ENCODE measurements at places on chromosomes 2 and 18.
A peak's percentile ranks its signal among the peaks of the same experiment; 100 is the strongest.

DNA sequence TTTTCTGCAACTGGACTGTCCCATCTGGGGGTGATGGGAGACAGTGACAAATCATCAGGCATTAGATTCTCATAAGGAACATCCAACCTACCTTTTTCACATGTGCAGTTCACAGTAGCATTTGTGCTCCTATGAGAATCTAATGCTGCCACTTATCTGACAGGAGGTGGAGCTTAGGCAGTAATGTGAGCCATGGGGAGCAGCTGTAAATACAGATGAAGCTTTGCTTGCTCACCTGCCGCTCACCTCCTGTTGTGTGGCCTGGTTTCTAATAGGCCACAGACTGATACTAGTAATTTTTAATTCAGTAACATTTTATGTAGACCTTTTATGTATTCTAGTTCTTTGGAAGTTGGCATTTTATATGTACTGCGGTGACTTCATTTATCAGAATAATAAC lies 180.1 kb upstream of the SPOPL start:
- DNase-seq = no peak

- no peak for DNase-seq
These were observed 66.2 kb downstream of the SP3 start for GRCh38 chr2:173898996-173899395.

- no peak for DNase-seq
These were observed 129.8 kb upstream of the ALKAL2 start for GRCh38 chr2:417662-418061.

DNA sequence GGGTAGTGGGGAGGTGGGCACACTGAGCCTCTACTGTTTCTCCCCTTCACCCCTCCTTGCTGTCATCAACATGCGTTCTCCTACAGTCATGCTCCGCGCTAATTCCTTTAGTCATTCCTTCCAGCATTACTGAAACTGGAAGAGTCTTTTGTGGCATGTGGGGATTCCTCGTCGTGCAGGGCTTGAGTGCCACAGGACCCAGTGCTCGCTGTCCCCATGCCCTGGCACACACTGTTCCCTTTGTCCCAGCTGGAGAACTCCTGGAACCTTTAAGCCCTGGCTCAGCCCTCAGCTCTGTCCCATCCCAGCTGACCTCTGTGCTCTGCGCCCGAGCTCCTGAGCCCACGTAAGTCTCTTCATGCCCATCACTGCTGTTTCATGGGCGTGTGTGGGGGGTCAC lies 42.1 kb downstream of the ODC1 start:
- DNase-seq = no peak

- no peak for DNase-seq
These were observed 209.0 kb upstream of the COPS8 start for GRCh38 chr2:236876642-236877041.

GRCh38 chr18:21451851-21452250 lies 148.7 kb downstream of the ESCO1 start:
- no peak for DNase-seq

DNA sequence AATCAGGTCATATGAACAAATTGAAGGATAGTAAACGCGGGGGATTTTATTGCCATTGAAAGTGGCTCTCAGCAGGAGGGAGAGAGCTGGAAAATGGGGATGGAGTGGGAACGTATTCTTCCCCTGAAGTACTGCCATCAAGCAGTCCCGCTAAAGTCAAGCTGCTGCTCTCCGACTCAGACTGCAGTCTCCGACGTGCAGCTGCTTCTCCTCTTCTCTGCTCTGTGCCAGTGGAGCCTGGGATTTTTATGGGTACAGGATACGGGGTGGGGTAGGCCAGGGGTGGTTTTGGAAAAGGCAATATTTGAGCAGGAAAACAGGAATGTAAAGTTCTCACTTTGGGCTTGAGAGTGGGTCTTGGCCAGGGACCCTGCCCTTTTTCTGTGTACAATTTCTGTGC lies 33.0 kb downstream of the KCTD18 start:
- no peak for DNase-seq

DNA sequence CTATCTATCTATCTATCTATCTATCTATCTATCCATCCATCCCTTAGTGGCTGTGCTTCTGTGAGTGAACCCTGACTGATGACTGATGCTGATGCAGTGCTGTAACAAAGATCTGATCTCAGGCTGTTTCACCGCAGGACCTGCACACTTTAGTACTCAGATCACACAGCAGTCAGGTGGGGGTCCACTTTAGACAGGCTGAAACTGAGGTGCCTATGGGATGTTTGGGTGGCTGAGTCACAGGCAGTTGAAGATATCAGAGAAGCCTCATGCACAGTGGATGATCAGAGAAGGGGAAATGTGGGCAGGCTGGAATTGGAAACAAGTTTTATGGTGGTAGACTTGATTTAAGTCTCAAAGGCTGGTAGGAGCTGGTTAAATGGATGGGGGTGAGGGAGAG lies 156.4 kb downstream of the INSIG2 start:
- DNase-seq = no peak

GRCh38 chr2:186636800-186637496 lies 47.1 kb downstream of the ITGAV start:
- DNase-seq = no peak

DNA sequence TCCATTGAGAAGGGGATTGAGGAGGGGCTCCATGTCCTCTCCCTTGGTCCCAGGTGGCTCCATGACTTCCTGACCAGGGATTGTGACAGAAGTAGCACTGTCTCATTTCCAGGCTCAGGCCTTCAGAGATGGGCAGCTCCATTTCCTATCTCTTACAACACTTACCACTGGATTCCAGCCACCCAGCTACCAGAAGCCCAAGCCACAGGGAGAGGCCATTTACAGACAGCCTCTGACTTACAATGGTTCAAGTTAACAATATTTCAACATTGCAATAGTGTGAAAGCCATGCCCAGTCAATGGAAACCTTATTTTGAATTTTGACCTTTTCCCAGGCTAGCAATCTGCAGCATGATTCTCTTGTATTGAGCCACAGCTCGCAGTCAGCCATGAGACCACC lies 164.9 kb upstream of the AGAP1 start:
- DNase-seq = no peak

DNA sequence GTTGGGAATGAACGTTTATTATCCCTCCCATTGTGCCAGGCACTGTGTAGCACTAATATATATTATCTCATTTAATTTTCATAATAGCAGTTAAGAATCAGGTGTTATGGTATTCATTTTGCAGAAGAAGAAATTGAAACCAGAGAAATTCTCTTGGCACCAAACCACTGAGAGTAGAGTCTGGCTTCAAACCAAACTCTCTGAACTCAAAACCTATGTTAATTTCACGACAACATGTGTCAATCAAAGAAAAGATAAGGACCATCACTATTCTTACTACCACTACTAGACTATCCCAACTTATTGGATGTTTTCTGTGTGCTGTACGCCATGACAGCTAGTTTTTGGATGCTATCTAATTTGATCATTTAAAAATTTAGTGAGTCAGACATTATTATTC lies 24.1 kb upstream of the ZEB2 start:
- no peak for DNase-seq

GRCh38 chr2:233060501-233060979 lies 398 bp downstream of the INPP5D start:
- DNase-seq = no peak

DNA sequence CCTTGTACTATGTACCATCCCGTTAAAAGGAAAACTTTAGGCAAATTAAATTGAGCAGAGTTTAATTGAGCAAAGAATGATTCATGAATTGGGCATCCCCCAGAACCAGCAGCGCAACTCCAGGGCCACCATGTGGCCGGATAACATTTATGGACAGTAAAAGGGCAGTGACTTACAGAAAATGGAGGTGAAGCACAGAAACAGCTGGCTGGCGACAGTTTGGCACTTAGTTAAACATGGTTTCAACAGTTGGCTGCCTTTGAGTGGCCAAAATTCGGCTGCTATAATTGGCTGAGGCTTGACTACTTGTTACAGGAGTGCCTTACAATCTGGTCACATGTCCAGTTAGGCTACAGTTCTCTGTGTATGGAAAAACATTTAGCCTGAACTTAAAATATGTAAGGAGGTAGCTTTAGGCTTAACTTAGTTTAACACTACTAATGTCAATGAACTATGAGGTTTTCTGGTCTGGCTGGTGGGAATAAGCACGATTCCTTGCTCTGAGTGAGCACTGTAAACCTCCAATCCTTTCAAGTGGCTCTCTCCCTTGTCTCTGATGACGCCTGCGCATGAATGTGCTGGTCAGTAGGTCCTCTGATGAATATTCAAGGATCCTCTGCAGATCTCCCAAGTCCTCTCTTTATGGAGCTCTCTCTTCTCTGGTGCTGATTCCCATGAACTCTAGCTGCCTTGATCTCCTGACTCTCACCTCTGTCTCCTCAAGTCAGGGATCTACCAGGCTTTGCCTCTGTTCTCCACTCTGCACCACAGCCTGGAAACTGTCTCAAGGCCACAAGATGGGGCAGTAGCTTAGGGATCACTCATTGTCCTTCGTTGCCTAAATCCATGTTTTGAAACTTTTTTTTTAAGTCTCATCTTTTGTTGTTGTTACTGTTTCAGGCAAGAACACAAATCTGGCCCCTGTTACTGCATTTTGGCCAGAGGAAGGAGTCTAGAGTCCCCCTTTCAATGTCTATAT lies 24.4 kb upstream of the RAB31 start:
- no peak for DNase-seq

GRCh38 chr2:197131558-197131855 lies 179.1 kb downstream of the ANKRD44 start:
- no peak for DNase-seq

GRCh38 chr2:73175663-73176204 lies 26.6 kb upstream of the NOTO start:
- peak; percentile 47 for DNase-seq

DNA sequence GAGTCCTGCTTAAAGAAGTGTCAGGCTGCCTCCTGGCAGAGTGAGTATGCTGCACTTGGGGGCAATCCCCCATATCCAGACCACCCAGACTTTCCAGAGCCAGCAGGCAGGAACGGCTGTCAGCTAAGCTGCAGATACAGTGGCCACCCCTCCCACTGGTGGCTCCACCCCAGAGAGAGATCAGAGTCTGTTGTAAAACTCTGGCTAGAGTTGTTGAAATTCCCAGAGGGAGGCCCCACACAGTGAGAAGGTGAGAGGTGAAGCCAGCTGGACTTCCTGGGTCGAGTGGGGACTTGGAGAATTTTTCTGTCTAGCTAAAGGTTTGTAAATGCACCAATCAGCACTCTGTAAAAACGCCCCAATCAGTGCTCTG lies 533.8 kb upstream of the ACVR2A start:
- no peak for DNase-seq

- no peak for DNase-seq
These were observed 163.3 kb downstream of the KLHL29 start for GRCh38 chr2:23548143-23548769.

DNA sequence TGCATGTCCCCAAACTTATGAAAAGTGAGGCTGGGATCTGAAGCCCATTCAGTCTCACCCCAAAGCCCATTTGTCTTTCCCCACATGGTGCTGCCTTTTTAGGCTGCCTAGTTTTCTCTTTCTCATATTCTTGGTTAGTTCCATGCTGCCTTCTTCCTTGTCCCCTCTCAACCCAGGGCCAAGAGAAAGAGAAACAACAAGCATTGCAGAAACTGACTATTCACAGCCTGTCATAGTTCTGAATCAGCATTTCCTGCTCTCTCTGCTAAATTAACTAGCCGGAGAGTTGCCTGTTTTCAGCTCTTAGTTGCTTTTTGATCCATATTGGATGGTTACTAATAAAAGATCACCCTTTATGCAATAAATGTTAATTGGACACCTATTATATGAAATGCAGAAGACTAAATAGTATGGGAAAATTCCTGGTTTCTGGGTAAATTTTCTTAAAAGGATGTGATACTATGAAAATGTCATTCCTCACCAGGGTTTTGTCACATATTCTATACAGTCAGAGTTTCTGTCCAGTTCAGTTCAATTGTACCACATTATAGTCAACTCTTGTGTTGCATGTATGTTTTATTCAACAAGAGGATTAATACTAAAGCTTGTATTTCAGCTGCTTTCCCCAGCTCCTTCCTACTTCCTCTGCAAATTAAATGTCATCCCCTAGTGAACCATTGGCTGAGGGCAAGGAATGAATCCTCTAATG lies 246.5 kb downstream of the GALR1 start:
- DNase-seq = no peak

DNA sequence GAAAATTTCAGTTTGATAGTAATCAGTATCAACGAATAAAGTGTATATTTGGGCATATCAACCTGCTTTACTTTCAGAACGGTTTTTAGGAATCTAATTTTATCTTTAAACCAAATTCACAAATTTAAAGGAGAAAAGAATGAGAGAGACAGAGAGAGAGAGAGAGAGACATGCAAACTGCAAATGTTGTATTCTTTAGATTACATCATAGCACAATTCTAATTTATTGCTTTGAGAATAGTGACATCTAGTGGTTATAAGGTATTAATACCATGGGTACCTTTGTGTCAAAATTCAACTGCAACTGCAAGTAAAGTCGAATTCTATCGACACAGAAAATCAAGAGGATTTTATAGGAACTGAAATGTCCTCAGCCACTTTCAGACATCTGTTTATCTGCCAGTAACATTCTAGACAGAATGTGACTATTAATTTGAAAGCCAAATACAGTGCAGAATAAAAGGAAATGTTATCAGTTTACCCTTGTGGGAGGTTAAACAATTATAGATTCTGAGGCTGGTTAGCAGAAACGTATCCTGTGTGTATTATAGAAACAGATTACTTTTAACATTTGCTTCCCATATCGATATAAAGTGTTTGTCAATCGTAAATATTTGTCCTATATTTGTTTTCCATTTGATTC lies 529.8 kb upstream of the VRK2 start:
- no peak for DNase-seq

- DNase-seq = no peak
These were observed 372.8 kb upstream of the MYT1L start for GRCh38 chr2:2703762-2704427.

DNA sequence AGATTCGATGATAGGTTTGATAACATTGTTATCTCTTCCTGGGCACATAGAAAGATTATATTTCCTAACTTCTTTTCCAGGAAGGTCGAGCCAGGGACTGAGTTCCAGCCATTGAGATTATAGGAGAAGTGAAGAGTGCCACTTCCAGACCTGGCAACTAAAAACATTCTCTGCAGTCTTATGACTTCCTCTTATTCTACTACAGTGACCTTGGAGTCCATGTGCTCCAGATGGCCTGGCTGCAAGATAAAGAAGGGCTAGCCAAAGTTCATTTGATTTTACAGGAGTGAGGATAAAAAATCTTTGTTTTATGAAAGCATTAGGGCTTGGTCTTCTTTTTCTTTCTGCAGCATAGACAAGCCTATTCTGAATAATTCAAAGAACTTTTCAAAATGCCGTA lies 363.0 kb downstream of the FSIP2 start:
- no peak for DNase-seq
